Activated CD8-positive, alpha-beta memory T cell treated with anti-CD3 and anti-CD28 coated beads, Interleukin-2, amount 10 ng/mL, durations not matched to agents 7 days and 5 days (primary cell): ENCODE measurements at places on chromosomes 1 and 21.

- DNase-seq, result no peak
Measured at GRCh38 chr1:193705554-193705981, 519.2 kb upstream of the B3GALT2 start.

GRCh38 chr1:24910751-24911650 is 19.1 kb downstream of the RUNX3 start:
- DNase-seq, result peak; percentile 95

DNA sequence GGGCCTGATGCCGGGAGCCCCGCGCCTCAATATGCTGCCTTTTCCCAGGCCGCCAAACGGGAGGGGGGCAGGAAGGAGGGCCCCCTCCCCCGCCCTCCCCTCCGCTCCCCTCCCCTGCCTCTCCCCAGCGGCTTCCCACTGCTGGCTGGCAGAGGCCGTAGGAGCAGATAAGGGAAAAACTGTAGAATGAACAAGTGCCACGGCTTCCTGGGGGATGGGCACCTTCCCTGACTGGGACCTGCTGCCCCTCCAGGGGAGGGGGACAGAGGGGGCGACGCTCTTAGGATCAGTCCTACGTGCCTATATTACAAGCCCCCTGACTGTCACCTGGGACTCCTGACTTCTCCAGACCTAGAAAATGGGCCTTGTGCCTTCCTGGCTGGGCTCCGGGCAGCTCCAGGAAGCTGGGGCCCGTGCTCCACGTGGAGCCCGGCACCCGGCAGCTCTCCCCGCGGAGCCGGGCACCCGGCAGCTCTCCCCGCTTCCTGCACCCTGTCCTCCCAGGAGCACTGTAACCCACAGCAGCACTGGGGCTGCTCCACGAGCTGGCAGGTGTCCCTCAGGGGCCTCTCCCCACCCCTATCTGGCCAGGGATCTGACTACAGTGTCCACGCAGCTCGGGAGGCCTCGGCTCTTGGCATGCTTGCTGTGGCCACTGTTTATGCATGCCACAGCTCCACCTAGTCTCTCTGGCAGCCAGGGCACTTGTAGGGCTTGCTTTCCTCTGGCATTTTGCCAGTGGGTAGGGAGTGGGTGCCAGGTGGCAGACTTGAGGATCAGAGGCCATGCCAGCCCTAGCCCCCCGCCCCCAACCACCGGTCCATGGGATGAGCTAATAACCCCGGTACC is 674 bp upstream of the HES5 start:
- no peak for DNase-seq

- DNase-seq, result no peak
Measured at GRCh38 chr1:50378770-50379169, 44.5 kb downstream of the DMRTA2 start.

GRCh38 chr1:99305626-99306025 is 41.3 kb downstream of the PLPPR4 start:
- no peak for DNase-seq

GRCh38 chr21:34337741-34338140 is 26.1 kb upstream of the KCNE2 start:
- peak; percentile 18 for DNase-seq

DNA sequence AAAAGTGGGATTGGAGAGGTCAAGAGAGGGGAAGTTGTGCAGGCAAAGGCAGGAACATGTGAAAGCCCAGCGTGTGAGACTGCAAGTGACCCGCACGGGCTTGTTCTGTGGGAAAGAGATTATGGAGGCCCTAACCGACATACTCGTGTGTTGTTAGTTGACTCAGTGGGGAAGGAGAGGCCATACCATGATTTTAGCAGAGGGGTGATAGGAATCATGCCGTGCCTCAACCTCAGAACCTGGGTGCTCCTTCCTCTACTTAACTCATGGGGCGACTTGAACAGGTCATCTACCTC is 19.3 kb downstream of the PGLYRP3 start:
- peak; percentile 22 for DNase-seq

- DNase-seq, result no peak
Measured at GRCh38 chr1:198246337-198246736, 89.5 kb downstream of the NEK7 start.

DNA sequence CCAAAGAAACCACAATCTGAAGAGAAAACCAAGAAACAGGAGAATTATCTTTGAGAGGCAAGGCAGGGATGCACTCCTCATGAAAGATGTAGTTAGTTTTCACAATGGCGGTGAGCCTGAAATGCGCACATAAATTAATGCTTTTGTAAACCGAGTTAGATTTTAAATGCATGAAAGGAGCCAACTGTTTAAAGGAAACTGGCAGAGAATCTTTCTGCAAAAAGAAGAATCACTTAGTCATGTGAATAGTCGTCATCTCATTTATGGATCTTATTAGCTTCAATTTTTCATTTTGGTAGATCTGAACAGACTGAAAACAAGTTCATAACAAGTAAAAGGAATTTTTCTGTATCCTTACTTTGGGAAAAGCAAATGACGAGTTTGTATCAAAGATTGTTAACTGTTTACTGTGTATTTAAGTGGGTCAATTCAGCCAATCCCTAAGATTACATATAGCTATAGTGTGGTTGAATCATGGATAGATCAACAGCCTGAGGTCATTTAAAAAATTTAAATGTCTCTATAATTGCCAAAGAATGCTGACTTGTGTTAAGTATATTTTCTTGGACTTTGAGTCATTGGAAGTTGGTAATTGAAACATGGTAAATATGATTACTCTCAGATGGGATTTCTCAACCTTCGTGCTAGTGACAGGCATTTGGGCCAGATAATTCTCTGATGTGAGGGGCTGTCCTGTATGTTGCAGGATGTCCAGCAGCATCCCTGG is 226.6 kb upstream of the KAZN start:
- DNase-seq, result no peak

DNA sequence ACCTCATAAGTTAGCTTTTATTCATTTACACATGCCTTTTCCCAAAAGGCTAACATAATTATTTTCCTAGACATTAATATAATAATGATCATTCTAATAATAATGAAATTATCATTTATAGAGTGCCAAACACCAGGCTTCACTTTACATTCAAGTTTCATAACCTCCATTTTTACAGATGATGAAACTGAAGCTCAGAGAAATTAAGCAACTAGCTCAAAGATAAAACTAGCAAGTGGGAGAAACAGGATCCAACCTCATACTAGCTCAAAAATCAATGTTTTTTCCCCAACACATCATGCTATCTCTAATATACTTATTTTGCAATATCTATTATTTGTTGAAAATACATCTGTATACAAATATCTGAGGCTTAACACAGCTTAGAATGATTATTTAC is 14.0 kb downstream of the LPGAT1 start:
- DNase-seq, result no peak

GRCh38 chr1:70311369-70311768 is 43.2 kb downstream of the ANKRD13C start:
- DNase-seq, result no peak

GRCh38 chr1:5998906-5999301 is 6.7 kb upstream of the NPHP4 start:
- no peak for DNase-seq

- no peak for DNase-seq
Measured at GRCh38 chr1:6582370-6582769, 2.6 kb downstream of the ZBTB48 start.

DNA sequence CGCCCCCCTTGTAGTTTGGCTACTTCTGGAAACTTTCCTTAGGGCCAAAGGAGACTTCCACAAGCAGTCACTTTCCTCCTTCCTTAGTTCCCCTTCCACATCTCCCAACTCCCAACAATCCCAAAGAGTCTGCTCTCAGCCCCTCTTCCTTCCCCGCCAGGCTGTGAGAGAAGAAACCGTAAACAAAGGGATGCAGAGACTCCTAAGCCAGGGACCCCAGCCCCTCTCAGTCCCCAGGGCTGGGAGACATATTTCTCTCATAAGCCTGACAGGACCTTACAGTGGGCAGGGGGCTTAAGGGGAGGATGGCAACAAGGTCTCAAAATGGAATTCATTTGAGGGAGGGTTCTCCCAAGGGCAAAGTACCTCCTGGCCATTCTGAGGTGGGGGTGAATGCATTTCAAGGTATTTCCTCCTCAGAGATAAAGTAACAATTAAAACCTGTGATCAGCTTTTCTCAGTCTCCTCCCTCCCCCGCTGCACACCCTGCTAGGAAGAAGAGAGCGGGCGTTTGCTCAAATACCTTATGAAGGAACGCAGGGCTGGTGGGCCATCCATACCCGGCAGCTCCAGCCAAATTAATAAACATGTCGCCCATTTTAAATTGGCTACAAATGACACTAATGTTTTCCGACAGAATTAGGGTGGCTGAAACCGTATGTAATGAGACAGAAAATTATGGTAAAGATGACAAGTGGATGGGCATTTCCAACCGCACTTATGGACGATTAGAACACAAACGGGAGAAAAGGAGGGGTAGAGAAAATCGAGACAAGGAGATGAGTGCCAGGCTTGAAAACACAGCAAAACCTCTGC is 4.0 kb downstream of the BARHL2 start:
- DNase-seq, result no peak

GRCh38 chr1:98333936-98334335 is 327.6 kb upstream of the SNX7 start:
- DNase-seq, result no peak

- no peak for DNase-seq
Measured at GRCh38 chr1:165501330-165501969, 42.4 kb upstream of the LRRC52 start.

GRCh38 chr1:151846686-151847237 is 6.8 kb downstream of the THEM5 start:
- DNase-seq, result peak; percentile 42

- DNase-seq, result no peak
Measured at GRCh38 chr21:20377250-20377649, 621.0 kb upstream of the NCAM2 start.

- DNase-seq, result no peak
Measured at GRCh38 chr1:206691604-206692003, 6.9 kb downstream of the MAPKAPK2 start.

DNA sequence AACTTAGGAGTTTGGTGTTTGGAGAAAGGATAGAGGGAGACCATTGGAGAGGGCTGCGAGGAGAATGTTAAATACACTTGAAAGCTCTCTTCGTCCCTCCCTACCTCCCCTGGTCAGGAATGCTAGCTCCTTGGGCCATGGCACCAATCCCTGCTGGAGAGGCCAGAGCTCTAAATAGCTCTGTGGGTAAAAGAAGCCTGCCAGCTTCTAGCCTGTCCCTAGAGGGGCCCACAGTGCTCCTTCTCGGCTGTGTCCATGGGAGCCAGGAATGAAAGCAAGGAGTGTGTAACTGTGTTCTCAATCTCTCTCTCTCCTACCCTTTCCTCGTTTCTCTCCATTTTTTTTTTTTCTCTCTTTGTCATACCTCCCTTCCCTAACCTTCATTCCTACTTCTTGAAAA is at the start of gene CCDC190:
TSS of gene CCDC190 (minus strand) at position 75 of the 400 bp plus-strand sequence. CDS start 1,529 bp downstream, outside the sequence.
- no peak for DNase-seq

- DNase-seq, result no peak
Measured at GRCh38 chr1:200258447-200259375, 151.1 kb downstream of the ZNF281 start.

DNA sequence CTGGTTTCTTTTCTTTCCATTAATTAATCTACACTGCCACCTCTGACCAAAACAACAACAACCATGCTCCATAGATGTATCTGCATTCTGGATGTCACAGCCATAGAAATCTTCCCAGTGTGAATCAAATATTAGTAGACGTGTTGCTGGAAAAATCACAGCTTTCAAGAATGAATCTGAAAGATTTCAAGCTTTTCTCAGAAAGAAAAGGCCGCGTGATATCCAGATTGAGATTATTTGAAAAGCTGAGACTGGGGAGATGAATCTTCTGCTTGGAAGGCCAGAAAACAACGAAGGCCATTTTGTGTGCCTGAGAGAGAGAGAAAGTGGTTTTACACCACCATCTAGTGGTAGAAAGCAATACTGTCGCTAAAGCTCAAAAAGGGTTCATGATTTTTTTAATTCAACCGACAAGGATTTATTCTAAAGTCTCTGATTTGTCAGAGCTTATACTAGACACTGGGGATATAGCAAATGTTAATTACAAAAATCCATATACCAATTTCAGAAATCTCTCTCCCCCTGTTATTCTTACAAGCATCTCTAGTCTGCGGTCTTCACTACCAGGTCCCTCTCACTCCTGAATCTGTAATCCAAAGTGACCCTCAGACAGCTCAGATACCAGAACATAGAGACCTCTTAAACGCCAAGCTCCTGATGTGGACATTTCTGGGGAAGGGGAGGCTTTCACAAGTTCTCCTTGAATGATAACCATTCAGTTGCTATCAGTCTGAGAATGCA is 87.5 kb upstream of the SGIP1 start:
- DNase-seq, result peak; percentile 53

DNA sequence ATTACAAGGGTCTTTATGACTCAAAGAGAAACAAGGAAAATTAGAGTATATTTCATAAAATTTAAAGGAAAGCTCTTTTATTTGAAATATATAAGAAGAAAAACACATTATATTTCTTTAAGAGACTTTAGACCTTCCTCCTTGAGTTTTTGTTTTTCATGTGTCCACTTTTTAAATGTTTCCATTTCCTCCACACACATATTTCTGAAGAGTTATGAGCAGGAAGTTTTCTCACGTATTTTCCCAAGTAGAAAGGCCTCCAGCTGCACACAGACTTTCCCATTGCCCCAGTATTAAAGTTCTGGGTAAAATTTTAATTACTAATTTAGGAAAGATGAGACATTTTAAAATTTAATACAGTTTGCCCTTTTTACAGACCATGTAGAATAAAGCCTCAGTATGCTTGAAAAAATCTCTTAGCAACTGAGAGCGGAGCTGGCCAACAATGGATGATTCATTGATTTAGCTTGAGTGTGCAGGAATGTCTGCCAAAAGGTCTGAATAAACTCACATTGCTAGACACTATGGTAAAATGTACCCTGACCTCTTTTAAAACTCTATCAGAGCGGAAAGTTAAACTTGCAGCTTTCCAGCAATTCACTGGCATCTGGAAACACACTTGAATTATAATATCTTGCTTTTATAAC is 57.9 kb downstream of the DDAH1 start:
- DNase-seq, result no peak

GRCh38 chr1:180157108-180157507 is 2.4 kb downstream of the QSOX1 start:
- no peak for DNase-seq

DNA sequence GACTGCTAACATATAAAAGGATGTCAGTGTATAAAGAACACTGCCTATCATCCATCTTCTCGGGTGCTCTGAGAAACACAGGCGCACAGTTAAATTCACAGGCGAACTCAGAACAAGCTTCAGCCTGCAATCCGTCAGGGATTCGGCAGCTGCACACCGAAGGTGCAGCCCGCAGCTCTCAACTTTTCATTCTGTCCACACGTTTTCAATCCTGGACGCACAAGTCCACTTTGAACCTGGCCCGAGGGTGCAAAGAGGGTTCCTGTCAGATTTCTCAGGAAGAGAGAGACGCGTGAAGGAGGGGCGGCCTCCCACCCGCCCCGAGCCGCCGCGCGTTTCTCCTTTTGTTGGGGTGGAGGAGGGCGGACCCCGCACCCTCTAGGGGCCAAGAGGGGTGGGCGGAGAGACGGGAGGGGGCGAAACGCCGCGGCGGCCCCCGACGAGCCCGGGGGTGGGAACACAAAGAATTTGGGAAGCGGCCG is 724 bp downstream of the DOCK7 start:
- DNase-seq, result peak; percentile 42

- DNase-seq, result no peak
Measured at GRCh38 chr1:232367293-232367692, 262.6 kb downstream of the SIPA1L2 start.
